ENCODE measurements at places on chromosomes 16 and 17.

- no peak for DNase-seq
Measured at GRCh38 chr17:49996495-49997300, 1.7 kb upstream of the DLX3 start.

- DNase-seq, result no peak
Measured at GRCh38 chr16:81029930-81030604, 5.6 kb upstream of the ATMIN start.

- DNase-seq, result no peak
Measured at GRCh38 chr17:44205962-44206824, 6.5 kb upstream of the ATXN7L3 start.

GRCh38 chr17:2849327-2849670 lies 53.1 kb downstream of the RAP1GAP2 start:
- no peak for DNase-seq

DNA sequence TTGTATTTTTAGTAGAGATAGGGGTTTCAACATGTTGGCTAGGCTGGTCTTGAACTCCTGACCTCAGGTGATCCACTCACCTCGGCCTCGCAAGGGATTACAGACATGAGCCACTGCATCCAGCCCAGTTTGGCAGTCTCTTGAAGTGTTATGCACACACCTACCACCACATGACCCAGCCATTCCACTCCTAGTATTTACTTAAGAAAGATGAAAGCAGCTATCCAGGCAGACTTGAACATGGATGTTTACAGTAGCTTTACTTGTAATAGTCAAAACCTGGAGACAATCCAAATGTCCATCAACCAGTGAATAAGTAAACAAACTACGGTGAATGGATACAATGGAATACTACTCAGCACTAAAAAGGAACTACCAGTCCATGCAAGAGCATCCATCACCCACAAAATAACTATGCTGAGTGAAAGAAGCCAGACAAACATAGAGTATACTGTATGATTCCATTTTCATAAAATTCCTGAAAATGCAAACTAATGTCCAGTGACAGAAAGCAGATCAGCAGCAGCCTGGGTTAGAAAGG lies 37.8 kb upstream of the RASD1 start:
- DNase-seq, result no peak

DNA sequence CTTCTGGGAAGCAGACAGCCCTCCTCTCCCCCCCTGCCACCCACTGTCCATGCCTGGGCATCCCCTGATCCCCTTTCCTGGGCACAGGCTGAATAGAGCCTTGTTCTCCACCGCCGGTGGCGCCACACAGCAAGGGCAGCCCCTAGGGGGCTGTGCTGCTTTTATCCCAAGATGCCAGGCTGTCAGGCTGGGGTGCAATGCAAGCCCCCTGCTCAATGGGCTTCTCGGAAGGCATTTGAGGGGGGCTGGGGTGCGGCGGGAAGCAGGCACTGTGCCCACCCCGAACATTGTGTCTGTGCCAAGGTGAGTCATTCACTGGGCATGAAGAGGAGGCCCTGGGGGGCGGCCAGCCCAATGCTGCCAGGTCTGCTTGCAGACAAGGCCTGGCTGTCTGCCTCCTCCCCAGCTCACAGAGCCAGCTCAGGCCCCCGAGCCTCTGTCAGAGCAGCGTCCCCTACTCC lies 1.5 kb upstream of the GFAP start:
- no peak for DNase-seq

GRCh38 chr16:65644821-65645220 lies 523.0 kb upstream of the CDH11 start:
- no peak for DNase-seq

GRCh38 chr17:69605571-69605970 lies 191.1 kb downstream of the MAP2K6 start:
- DNase-seq, result no peak

DNA sequence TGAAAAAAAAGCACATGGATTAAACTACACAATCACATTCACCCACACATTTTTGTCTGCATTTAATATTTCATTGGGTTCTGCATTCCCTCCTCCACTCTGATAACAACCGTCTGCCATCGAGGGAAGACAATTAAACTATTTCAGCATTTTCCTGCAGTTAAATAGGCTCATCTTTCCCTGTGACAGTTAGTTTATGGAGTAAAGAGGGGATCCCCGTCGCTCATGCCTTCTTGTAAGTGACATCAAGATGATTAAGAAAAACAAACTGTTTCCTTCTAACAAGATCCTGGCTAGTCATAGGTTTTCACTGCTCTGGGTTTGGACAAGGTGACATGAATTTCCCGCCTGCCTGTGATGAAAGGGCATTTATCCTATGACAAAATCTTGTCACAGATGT lies 98.0 kb upstream of the DYNLRB2 start:
- DNase-seq, result no peak

- no peak for DNase-seq
Measured at GRCh38 chr16:27771201-27771910, 221.4 kb downstream of the KATNIP start.

DNA sequence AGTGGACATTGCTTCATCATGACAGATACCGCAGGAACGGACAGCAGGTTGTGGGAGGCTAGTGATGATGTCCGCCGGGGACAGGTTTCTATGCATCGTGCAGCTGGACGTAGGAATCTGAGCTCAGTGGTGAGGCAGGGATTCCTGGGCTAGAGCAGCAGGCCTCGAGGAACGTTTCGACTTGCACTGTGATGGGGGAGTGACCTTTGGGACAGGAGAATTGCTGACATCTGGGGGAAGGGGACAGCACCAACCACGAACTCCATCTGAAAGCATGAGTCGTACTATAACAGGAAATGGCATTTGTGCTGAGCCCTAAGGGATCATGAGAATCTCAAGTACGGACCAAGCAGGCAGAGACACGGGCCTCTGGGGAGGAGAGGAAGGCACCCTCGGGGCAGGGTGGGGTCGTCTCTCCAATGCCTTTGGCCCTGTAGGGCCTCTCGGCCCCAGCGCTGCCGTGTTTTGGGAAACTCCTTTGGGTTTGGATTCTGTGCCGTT lies 65.8 kb upstream of the ENDOV start:
- DNase-seq, result no peak

DNA sequence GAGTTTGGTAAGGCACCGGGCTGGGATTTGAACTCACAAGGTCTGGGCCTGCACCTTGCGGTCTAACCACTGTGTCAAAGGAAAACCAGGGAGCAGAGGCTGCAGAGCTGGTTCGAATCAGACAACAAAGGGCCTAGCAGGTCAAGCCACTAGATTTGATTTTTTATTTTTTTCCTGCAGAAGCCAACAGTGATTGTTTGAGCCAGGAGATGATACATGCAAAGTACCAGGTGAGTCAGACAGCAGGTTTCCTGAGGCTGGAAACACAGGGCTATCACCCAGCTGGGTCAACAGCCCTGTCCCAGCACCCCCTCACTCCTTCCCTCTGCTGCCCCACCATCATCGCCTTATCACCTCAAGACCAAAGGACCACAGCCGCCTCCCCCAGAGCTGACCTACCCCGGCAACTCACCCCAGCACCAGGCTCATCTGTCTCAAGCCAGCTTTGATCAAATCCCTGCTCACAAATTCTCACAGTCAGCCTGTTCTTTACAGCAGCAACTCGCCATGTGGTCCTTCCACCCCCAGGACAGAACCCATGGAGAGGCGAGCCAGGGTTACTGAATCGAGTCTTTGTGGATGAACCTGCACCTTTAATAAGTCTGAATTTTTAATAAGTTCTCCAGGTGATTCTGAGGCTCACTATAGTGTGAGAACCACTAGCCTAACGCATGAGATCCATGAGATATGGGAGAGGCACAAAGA lies 13.0 kb upstream of the KRT19 start:
- no peak for DNase-seq

- DNase-seq, result no peak
Measured at GRCh38 chr17:4725646-4726310, 5.5 kb upstream of the MED11 start.
